ENCODE measurements at places on chromosomes 16 and 17.
A peak's percentile ranks its signal among the peaks of the same experiment; 100 is the strongest.

- peak; percentile 81 for DNase-seq
Observed at GRCh38 chr17:43900183-43900857, 7.0 kb downstream of the MPP2 start.

- DNase-seq, result no peak
Observed at GRCh38 chr16:51440131-51440889, 289.2 kb upstream of the SALL1 start.

DNA sequence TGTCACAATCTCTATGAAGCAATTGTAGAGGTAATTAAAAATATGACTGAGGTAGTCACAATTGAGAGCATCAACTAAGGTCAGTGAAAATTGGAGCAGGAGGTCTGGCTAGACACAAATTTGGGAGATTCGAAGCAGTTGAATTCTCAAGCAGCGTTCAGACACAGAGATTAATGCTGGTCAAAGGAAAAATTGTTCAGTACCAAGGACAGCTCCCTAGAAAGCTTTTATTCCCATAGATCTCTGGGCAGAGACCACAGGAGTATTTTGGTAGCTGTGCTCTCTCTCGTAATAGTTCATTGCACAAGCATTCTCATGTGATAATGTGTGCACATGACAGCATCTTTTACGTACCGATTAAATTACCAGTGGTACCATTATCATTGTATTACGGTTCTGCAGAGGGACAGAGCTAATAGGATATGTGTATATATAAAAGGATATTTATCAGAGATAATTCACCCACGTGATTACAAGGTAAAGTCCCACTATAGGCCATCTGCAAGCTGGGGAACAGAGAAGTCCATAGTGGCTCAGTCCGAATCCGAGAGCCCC is 387.5 kb upstream of the HSBP1 start:
- no peak for DNase-seq

- DNase-seq, result no peak
Observed at GRCh38 chr16:49839017-49839825, 16.7 kb downstream of the ZNF423 start.

DNA sequence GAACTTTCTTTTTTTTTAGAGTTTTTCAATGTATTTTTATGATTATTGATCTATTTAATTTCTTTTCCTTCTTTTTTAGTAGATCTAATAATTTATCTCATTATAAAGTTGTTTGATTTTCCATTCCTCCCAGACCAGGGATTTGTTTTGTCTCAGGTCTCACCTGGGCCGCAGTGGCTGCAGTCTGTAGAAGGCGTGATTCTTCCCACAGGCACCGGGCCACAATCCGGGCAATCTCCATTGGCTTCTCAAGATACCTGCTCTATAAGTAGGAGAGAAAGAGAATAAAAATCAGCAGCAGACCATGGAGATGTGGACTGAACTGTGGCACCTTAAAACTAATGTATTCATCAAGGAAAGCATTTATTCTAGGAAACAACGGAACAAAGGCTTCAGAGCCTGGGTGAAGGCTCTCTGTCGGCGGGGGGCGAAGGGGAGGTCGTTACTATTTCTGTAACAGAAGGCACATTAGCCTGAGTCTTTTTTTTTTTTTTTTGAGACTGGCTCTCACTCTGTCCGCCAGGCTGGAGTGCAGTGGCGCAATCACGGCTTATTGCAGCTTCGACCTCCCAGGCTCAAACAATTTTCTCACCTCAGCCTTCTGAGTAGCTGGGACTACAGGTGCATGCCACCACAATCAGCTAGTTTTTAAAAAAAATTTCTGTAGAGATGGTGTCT is 42.7 kb downstream of the STAT3 start:
- DNase-seq, result no peak

GRCh38 chr16:49472598-49472997 is 99.0 kb downstream of the C16orf78 start:
- DNase-seq, result no peak

GRCh38 chr17:41711669-41712400 is at the start of gene GAST:
TSS of gene GAST (plus strand) at chr17:41712331. CDS start at chr17:41715437, 3,106 bp downstream.
- DNase-seq, result no peak

- DNase-seq, result no peak
Observed at GRCh38 chr17:73539166-73539565, 105.1 kb downstream of the SDK2 start.

- DNase-seq, result no peak
Observed at GRCh38 chr17:75773121-75773807, 8.3 kb upstream of the GALK1 start.

DNA sequence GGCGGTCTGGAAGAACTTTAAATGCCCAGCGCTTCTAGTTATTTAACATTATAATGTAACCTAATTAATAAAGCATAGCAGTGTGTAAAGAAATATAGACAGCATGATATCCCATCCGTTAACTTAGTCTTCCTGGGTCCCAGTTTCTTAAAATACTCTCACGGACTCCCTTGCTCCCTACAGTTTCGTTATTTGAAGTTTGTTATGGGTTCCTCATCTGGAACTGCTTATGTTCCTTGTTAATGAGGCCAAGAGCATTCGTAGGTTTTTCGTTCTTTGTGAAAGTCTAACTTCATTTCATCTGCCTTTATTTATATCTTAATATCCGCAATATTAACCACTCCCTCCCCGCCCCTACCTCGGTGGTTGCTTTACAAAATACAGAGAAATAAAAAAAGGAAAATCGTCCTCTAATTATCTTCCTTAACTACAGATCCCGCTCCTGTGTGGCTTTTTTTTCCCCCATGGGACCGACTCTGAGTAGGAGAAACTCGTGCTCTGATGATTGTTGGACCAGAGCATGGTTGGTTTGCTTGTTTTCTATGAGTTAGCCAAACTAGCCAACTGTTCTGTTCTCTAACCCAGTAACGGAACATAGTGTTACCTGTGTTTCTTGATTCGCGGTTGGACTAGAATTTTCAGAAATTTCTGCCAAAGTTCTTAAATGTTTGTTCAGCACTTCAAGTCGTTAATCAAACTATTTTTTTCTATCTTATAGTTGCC is 863 bp downstream of the ADPRM start:
- DNase-seq, result no peak

DNA sequence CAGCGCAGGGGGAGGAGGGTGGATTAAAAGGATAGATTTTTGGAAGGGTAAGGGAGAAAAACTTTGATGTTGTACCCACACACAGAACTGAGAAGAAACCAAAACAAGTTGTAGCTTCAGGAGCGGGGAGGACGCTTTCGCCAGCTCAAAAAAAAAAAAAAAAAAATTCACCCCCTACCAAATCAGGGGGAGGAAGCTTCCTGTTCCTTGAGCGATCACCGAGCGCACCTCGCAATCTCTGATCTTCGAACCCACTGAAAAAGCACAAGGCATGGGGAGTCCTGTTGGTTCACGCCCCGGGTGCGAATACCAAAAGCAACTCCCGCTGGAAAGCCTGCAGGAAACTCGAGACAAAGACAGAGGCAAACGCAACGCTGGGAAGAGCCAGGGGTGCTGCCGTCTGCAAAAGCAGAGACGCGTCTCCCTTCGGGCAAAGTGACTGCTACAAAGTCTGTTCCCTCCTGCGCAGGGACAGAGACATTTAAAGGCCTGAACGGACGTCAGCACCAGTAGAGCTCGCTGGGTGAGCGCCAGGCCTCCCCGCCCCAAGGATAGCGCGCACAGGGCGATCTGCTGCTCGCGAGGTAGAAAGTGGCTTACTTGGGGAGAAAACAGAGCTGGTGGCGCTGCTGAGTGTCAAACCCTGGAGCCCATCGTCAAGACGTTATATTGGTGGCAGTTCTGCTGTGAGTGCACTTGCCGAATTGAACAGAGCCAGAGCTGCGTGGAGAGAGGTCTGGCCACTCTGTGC is 190.4 kb downstream of the USP22 start:
- peak; percentile 21 for DNase-seq

- DNase-seq, result no peak
Observed at GRCh38 chr16:61823326-61823725, 212.9 kb downstream of the CDH8 start.

DNA sequence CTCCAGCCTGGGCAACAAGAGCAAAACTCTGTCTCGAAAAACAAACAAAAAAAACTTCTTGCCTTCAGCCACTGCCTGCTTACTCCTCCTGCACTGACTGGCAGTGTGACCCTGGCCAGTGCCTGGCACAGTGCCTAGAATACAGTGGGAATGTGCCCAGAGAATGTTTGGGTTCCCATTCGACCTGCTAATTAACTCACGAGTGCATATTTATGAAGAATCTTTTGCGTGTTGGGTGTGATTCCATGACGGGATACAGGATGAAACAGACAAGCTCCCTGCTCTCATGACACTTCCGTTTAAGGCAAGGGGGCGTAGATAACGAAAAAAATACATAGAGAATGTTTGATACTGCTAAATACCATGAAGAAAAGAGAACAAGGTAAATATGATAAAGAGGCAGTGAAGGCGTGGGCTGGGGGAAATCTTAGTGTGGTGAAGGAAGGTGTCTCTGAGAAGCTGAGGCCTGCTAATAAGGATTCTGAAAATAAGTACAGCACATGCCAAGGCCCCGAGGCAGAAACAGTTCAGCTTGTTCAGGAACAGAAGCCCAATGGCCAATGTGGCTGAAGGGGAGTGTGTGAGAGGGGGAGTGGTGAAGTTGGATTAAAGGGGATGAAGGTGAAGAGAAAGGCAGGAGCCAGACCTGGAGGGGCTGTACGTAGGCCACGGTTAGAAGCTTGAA is 4.3 kb downstream of the ABI3 start:
- DNase-seq, result no peak
